ENCODE measurements at places on chromosomes 6 and 20.

DNA sequence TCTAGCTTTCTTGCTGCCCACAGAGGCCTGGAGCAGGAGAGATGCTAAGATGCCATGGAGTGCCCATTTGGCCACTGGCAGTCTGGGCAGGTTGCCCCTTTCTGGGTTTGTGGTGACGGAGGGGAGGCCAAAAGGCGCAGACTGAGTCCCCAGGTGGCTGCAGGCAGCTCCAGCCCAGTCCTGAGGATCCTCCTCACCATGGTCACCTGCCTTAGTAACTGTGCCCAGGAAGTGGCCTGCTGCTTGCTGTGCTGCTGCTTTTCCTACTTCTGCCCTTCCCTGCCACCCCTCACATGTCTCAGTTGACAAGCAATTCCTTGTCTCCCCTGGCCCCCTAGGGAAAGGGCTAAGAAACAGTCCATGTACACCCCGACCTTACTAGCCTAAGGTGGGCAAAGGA, 35.3 kb upstream of the KIFC1 start:
- DNase-seq, result no peak

- no peak for DNase-seq
Measured at GRCh38 chr20:22807045-22807444, 222.7 kb upstream of the FOXA2 start.

DNA sequence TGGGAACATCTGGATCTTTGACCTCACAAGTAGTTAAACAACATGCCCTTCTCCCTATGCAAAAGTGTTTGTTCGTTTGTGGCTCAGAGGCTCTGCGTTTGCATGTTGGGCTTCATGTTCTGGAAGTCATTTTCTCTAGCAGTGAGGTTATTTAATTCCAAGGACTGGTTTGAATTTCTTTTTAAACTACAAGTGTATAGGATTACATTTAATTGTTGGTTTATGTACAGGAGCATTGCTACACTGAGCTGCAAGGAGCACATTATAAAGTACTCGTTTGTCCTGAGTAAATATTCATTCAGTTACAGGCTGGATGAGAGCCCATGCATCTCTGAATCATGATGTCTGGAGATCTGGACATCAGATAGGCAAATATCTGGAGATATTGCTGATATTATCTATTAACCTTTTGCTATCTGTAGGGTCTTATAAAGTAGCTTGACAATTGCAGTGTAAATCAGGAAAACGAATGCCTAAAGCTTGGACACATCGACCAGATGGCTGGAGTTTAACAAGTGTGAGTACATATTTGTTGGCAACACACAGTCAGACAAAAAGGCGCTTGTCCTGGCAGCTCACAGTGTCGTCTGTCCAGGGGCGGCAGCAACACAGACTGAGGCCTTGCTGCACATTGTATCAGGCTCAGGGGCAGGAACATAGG, 84.6 kb downstream of the PDE7B start:
- no peak for DNase-seq

GRCh38 chr6:91485047-91485446, 898.2 kb upstream of the MAP3K7 start:
- DNase-seq, result no peak

DNA sequence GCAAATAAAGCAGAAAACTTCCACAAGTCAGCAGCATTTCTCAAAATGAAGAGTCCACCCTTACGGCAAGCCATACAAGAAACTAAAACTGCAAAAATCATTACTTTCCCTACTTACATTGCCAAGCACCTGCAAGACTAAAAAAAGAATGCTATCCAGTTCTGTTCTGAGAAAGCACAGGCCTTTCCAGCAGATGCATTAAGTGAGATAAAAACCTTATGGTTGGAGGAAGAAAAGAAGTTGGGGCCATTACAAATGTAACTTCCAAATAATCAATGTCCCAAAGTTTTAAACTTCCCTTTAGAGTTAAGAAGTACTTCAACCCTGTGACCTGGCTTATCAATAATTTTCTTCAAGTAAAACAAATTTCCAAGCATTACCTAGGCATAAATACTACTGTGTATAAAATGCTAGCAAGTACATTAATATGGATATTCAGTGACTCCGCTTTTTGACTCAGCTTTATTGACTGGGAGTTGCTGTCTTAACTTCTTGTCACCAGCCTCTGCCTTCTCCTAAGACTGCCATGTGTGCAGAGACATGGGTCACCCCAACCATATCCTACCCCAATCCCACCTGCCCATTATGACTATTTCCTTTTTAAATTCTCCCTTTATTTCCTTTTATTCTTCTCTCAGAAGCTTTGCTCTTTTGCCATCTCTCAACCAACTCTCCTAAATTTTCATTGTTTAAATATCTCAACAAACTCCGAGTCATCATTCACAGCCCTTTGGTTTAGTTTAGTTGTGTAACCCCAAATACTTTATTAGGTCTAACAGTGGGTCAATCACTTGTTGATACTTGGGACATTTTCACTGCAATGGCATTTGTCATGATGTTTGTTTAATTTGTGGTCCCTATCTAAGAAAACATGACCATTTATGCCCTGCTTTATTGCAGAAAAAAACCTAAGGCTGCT, 49.7 kb downstream of the SLC22A23 start:
- no peak for DNase-seq

- no peak for DNase-seq
Measured at GRCh38 chr6:169719117-169719516, 5.2 kb downstream of the PHF10 start.

- peak; percentile 44 for DNase-seq
Measured at GRCh38 chr6:27517928-27518787, 45.3 kb upstream of the ZNF184 start.

GRCh38 chr6:149090937-149091336, 226.6 kb upstream of the TAB2 start:
- DNase-seq, result no peak
